Right lobe of liver (tissue), 6 donors: ENCODE measurements at places on chromosomes 16 and 17. TPM values are rescaled to one million over a fixed set of nuclear protein-coding genes. Genes with fewer than 3 reads are reported as not detected.

The SPATA22 gene
- not detected for total RNA-seq

- no peaks in the 10 kb centered on the region for H3K4me1 ChIP-seq
- no peaks in the 10 kb centered on the region for H3K27me3 ChIP-seq
- H3K4me3 ChIP-seq: peak overlapping the region; percentile 16
- DNase-seq: no peak
- peaks cover 2% of the 10 kb centered on the region for H3K36me3 ChIP-seq
Observed at GRCh38 chr16:70724146-70725023, 38.5 kb upstream of the MTSS2 start.

- H3K4me3 ChIP-seq: no peak overlapping the region
- H3K27ac ChIP-seq: no peak overlapping the region
- H3K36me3 ChIP-seq: no peaks in the 10 kb centered on the region
- H3K27me3 ChIP-seq: no peaks in the 10 kb centered on the region
- H3K4me1 ChIP-seq: no peaks in the 10 kb centered on the region
Observed at GRCh38 chr16:61681124-61681523, 355.1 kb downstream of the CDH8 start.

DNA sequence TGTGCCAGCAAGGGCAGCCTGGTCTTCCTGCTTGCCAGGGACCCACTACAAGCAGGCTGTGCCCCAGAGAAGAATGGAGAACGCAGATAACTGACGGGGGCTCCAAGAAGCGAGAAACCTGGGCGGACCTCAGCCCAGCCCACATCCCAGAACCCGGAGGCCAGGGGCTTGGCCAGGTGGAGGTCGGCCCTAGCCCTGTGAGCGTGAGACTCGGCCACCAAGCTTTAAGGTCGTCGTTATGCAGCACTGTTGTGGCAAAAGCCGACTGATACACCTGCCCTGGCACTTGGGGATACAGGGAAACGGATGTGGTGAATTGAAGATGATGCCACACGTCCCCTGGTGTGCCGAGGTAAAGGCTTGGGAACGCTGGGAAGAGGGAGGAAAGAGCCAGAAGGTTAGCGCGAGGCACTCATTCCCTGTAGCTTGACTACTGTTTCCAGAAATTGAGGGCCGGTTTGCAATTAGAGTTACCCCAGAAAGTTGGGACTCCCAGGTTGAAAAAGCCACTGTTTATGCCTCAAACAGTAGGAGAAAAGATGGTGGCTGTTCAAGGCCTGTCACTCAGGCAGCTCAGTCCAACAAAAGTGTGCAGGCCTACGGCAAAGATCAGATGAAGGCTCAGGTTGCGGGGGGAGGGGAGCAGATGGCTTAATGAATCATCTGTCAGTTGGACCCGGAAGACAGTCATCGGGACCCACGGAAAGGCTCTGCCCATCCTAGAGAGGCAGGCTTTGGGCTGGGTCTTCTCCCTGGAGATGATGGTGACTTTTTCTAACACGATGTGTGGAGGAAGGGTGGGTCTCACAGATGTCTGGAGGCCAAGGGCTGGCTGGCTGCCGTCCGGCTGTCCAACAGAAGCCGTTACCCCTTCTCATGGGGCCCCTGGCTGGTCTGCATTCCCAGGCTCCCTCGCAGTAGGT is 45.6 kb upstream of the BAHCC1 start:
- H3K4me3 ChIP-seq: no peak overlapping the region
- no peak overlapping the region for H3K27ac ChIP-seq
- DNase-seq: no peak
- H3K27me3 ChIP-seq: no peaks in the 10 kb centered on the region

DNA sequence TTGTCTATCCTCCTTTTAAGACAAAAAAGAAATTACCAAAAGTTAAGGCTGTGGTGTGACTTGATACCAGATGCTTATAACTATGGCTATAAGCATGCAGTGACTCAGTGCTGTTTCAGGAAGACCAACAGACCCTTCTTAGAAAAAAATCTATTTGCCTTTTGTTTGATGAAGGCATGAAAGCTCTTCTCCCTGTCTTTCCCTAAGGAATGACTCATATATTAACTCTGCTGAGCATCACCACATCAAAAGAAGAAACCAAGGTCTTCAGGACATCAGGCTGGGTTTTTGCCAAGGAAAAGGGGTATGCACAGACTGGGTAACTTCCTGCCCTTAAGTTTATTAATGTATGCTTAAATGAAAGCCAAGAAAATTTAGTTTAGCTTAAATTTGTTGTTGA is 47.1 kb downstream of the VMP1 start:
- no peaks in the 10 kb centered on the region for H3K4me1 ChIP-seq
- no peaks in the 10 kb centered on the region for H3K36me3 ChIP-seq
- DNase-seq: no peak
- no peak overlapping the region for H3K4me3 ChIP-seq
- H3K27me3 ChIP-seq: no peaks in the 10 kb centered on the region
- H3K27ac ChIP-seq: no peak overlapping the region

GRCh38 chr17:34252444-34253138 is 2.5 kb upstream of the CCL2 start:
- H3K4me3 ChIP-seq: no peak overlapping the region
- H3K36me3 ChIP-seq: no peaks in the 10 kb centered on the region
- H3K27ac ChIP-seq: peak overlapping the region; percentile 1
- H3K27me3 ChIP-seq: no peaks in the 10 kb centered on the region
- H3K4me1 ChIP-seq: peaks cover 4% of the 10 kb centered on the region

DNA sequence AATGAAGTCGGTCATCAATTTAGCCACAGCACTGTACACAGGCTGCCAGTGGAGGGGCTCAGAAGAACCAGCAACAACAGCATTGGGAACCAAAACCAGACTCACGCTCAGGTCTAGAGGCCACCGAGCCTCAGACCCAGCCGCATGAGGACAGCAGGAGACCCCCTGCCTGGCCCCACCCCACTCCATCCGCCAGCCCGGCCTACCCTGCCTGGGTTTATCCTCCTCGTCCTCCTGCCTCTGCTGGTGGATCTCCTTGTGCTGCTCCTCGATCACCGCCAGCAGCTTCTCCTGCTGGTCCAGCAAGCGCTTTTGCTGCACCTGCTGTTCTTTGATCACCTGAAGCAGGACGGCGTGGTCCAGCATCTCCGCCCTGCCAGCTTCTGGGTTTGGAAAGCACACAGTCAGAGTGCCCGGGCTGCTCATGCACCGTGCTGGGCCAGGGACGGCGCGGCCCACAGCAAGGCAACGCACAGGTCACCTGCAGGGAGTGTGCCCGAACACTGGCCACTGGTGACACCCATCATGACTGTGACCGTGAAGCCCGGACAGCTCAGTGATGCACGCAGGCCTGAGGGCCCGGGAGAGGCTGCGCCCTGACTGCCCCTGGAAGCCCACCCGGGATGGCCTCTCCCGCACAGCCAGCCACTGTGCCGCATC is 7.7 kb downstream of the NDUFAF8 start:
- no peaks in the 10 kb centered on the region for H3K27me3 ChIP-seq
- peak; percentile 19 for DNase-seq
- no peak overlapping the region for H3K4me3 ChIP-seq
- no peak overlapping the region for H3K27ac ChIP-seq
- peaks cover 3% of the 10 kb centered on the region for H3K36me3 ChIP-seq
- peaks cover 22% of the 10 kb centered on the region for H3K4me1 ChIP-seq

- H3K4me3 ChIP-seq: peak overlapping the region; percentile 36
- H3K27me3 ChIP-seq: no peaks in the 10 kb centered on the region
- no peak for DNase-seq
- H3K4me1 ChIP-seq: peaks cover 25% of the 10 kb centered on the region
- no peaks in the 10 kb centered on the region for H3K36me3 ChIP-seq
Observed at GRCh38 chr17:73165616-73166404, 1.0 kb downstream of the SSTR2 start.

The AANAT gene
- not detected for total RNA-seq
